Ammon's horn (tissue), 1 donor: ENCODE measurements at places on chromosomes 1 and 21.

GRCh38 chr1:13617773-13618172 is 34.1 kb downstream of the PDPN start:
- no peak for DNase-seq

- DNase-seq, result no peak
Observed at GRCh38 chr21:39124681-39125251, 58.5 kb downstream of the PSMG1 start.

GRCh38 chr1:230972855-230973271 is 5.8 kb downstream of the TTC13 start:
- peak; percentile 3 for DNase-seq

- no peak for DNase-seq
Observed at GRCh38 chr1:195740862-195741261, 867.4 kb downstream of the KCNT2 start.

DNA sequence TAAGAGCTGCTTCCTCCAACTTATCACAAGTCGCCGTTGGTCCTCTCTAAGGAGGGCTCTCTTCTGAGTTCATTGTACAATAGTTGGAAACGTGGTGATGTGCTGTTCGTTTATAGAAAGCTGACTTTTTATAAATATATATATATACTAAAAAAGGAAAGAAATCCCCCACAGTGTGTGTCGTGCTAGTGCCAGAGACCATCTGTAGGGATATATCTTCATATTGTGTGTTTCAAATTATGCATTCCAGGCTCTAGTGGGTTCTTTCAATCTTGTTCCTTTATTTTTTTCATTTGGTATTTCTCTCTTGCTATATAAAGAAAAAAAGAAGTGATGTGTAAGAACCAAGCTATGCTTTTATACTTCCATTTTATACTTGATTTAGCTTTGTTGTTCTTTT is 111.8 kb downstream of the TAS1R2 start:
- DNase-seq, result no peak

DNA sequence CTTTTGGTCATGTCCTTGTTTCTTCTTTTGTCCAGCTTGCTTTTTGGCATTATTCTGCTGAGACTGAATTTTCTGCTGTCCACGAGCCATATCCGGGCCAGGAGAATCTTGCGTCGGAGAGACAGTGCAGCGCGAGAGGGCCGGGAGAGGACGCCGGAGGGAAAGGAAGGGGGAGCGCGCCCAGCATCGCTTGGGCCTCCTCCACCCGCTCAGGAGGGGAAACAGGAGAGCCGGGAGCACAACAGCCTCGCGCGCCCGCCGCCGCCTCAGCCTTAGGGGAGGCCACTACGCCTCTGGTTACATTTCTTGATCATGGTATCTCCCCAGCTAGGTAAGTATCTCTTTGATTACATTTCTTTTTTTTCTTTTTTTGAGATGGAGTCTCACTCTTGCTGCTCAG is 7.4 kb upstream of the DEGS1 start:
- peak; percentile 61 for DNase-seq

DNA sequence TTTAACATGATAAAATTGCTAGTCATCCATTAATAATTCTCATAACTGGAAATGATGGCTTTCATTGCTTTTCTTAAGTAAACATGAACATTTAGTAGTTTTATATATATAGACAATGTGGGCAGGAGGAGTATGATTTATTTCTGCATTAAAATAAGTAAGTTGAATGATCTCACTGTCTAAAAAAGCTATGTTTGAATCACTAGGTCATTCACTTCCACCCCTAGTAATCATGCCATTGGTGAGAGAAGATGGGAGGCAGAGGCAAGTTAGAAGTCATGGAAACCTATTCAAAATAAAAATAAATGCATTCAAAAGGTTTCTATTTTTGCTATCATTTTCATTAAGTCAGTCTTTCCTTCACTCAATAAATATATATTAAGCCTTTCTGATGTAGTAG is 226.4 kb downstream of the DUSP10 start:
- DNase-seq, result no peak

GRCh38 chr21:28337315-28337714 is 655.4 kb downstream of the LTN1 start:
- peak; percentile 62 for DNase-seq

DNA sequence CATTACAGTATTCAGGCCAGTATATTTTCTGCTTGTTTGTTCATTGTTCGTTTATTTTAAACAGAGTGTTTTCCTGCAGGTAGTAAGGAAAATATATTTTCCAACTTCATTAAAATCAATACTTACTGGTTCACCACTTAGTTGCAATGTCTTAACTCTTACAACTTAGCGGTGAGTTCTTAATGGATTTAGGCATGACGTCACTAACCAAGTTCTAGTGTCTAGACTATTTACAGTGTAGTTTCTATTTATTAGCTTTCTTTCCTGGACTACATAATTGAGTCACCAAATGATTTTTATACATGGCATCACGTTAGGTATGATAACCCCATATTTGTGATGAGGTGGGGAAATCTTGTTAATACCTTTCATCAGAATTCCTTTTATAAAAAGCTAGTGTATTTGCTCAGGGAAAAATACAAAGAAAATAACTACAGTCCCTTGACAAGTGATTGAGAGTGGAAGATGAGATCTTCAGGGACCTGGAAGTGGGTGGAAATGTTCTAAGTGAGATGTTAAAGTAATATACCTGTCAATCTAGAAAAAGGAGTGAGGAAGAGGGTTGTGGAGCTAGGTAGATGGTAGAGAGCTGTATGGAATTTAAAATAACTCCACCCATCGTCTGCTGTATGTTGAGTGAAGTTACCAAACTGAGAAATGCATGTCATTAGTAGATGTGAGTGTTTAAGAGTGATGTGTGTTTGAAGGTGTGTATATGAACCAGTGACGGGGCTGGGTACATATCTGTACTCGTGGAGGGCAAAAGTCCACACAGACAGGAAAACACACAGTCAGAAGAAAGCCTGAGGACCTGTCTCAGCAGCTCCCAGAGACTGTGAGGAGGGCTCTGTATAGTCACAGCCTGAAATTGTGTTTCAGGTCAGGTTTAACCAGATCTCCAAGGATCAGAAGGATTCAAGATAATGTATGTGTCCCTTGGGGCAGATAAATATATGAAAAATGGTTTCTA is 197.6 kb upstream of the ADAMTS5 start:
- DNase-seq, result no peak

GRCh38 chr1:39266269-39266668 is 61.8 kb downstream of the MACF1 start:
- DNase-seq, result peak; percentile 62

- no peak for DNase-seq
Observed at GRCh38 chr1:152186556-152187285, 27.7 kb upstream of the RPTN start.

DNA sequence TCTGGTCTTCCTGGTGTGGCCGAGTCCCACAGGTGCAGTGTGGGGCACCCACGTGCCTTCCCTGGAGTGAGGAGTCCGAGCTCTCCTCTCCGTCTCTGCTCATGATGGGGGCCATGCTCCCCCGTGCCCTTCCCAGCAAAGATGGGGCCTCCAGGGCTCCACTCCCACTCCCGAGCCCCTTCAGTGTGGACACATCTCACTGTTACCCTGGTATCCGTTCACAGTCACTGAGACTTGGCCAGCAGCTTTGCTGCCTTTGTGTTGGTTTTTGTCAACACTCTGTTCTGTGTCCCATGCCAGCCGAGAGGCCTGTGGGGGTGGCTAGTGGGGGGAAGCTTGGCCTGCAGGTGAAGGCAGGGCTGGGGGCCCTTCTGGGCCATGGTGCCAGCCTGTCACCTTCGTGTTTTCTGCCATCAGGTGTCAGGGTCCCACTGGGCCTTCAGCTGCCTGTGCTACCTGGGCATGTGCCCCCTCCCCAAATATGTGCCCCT is 46.9 kb upstream of the POFUT2 start:
- no peak for DNase-seq

DNA sequence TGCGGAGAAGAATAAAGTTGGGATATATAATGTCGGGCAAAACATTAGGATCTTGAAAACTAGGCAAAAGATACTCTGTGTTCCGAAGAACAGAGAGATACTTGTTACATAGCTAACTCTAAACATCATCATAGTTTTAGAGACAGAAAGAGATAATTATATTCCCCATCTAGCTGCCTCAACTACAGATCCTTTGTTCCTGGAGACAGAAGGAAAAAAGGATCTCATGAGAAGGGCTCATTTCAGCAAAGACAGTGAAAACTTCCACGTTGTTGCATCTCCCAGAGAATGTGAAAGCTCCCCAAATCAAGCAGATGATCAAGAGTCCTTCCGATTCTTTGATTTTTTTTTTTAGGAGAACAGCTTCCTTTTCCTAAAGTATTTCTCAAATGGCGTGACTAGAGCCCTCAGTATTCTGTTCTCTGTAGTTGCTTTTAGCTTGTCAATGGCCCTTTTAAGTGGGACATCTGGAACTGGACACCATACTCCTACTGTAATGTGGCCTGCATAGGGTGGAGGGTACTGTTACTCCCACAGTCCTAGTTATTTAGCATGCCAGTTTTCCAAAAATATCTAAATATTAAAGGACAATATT is 1048.2 kb downstream of the TTLL7 start:
- DNase-seq, result peak; percentile 40
